ENCODE measurements at places on chromosomes 5 and 9.

DNA sequence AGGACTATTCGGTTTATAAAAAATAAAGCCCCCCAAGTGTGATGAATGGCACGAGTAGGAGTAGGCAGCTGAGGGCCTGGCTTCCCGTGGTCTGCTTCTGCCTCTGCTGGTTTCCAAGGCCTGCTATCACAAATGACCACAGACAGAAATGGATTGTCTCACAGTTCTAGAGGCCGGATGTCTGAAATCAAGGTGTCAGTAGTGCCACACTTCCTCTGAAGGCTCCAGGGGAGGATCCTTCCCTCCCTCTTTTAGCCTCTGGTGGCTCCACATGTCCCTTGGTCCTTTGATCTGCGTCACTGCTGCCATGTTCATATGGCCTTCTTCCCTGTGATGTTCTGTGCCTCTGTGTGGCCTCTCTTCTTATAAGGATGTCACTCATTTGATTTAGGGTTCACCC, 15.1 kb downstream of the PRKACG start:
- DNase-seq, result no peak

DNA sequence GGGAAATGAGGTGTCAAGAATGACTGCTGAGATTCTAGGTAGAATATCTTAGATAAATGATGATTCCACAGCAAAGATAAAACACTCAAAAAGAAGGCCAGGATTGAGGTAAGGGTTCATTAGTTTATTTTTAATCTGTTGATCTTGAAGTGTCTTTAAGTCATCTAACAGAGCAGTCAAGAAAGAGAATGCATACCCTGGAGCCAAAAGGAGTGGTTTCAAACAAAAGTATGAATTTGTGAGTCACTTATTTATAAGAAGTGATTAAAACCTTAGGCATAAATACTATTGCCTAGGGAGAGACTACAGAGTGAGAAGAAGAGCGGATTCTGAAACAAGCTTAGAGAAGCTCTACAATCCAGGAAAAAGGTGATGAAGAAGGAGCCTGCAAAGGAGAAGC, 541.0 kb downstream of the DTWD2 start:
- DNase-seq, result no peak

DNA sequence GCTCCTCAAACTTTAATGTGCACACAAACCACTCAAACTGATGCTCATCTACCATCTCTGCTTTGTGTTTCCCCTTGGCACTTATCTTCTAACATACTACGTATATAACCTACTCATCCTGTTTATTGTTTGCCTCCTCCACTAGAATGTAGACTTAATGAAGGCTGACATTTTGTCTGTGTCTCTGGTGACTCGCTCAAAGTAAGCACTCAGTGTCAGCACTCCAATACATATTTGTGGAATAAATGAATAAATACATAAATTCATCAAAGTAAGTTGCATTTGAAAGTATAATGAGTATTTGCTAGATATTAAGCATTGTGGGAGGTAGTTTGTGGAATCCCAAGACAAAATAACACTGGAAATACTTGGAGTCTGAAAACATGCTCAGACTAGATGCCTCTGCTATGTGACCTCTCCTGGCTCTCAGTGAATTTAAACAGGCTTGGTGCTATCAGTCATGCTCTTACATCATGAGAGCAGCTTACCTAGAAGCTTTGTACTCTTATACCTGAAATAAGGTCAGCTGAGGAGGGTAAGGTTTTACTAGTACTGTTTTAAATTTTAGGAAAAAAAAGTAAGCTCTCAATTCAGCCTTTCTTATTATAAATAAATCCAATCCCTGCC, 37.0 kb upstream of the RANBP6 start:
- DNase-seq, result no peak

DNA sequence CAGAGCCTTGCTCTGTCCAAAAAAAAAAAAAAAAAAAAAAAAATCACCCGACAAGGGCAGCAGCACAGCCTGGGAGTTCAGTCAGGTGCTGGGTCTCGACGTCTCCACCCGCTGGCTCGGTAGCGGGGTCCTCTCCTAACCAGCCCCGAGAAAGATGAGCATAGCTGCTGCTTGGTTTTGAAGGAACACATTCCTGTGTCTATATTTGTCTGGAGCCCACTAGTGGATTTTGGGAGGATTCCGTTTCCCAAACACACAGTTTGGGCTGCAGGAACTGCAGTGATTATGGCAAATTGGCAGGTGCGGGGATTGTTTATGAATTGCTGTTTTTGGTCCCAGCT, 1.2 kb downstream of the OTULINL start:
- no peak for DNase-seq

DNA sequence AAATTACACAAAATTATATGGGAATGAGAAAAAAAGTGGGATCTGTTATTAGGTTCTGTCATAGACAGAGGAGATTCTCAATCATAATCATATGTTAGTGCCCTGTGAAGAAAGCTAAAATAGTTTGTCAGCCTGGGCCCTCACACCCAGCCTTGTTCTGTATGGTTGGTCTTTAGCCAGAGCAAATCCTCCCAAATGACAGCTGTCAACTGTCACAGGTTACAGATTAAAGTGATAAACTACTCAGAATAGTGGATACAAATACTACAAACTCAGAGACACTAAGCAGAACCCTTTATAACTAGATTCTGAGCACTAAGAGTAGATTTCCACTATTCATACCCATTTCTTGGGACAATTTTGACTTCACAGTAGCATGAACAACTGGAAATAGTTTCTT, 405.0 kb upstream of the MEF2C start:
- no peak for DNase-seq

GRCh38 chr5:180060192-180060591, 11.4 kb downstream of the RNF130 start:
- no peak for DNase-seq

- no peak for DNase-seq
These were observed 2.2 kb downstream of the CCNJL start for GRCh38 chr5:160310140-160310539.

DNA sequence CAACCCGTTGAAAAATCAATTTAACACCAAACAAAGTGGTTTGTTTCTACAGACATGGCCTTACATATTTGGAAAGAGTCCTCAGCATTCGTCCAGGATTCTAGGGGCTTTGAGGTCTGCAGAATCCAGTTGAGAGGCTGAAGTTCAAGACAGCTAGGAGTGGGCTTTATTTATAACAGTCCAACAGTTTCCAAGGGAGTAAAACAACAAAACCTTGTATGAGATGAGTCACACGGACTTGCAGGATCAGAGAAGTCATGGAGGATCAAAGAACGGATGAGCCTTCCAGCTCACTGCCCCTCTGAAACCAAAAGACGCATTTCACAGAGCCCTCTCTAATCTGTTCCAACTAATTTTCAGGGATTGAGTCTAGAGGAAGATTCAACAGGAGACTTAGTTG, 11.1 kb upstream of the ESM1 start:
- no peak for DNase-seq

GRCh38 chr5:65828022-65828896, 98.1 kb upstream of the ERBIN start:
- DNase-seq, result no peak

- DNase-seq, result no peak
These were observed 42.0 kb downstream of the ARHGEF28 start for GRCh38 chr5:73668017-73668416.

DNA sequence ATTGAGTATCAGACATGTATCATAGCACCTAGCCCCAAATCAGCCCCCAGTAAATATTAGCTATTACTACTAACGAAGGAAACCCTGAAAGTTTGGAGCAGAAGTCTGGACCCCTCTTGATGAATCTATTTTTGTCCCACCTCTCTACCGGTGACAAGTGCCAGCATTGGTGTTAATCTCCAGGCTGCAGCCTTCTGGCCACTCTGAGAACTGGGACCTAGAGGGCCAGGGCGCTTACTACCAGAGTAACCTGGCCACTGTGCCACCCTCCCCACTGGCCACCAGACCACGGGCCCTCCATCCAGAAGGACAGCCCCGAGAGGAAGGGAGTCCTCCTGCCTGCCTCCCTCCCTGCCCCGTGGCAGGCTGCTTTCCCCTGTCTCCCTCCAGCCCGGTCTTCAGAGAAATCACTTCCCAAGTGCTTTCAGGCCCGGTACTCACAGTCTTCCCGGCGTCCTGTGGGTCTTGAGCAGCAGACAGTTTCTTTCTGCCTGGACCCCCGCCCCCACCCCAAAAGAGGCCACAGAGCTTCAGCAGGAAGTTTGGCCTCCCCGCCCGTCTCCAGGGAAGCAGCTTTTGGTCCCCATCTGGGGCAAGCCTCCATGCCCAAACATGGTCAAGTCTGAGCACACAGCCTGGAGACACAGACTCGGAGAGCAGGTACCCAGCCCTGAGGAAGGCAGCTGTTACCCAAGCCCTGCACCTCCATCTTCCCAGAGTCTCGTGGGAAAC, at the start of gene KCNMB1:
TSS of gene KCNMB1 (minus strand) at position 550 of the 732 bp plus-strand sequence. CDS start 3,920 bp downstream, outside the sequence.
- no peak for DNase-seq

DNA sequence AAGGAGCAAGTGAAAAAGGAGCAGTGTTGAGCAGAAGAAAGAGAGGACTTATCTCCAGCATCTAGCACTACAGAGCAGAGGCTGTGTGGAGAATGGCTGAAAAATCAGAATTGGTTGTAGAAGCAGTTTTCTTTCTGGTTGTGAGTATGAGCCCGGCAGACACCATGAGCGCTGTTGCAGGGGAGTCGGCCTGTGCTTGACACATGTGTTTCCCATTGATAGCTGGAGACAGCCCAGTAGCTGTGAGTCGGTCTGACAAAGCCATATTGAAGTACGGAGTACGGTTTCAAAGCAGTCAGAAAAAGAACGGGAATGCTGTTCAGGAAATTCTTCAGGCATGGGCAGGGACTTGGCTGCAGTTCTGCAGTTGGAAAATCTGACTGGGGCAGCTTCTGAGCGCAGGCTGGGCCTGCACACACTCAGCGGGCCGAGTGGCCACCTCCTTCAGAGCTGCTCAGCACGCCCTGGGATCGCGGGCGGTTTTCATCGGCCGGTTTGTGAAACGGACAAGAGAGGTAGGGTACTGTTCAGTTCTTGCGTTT, at the start of gene SGCD:
TSS of gene SGCD (plus strand) at position 447 of the 542 bp plus-strand sequence.
- DNase-seq, result no peak

DNA sequence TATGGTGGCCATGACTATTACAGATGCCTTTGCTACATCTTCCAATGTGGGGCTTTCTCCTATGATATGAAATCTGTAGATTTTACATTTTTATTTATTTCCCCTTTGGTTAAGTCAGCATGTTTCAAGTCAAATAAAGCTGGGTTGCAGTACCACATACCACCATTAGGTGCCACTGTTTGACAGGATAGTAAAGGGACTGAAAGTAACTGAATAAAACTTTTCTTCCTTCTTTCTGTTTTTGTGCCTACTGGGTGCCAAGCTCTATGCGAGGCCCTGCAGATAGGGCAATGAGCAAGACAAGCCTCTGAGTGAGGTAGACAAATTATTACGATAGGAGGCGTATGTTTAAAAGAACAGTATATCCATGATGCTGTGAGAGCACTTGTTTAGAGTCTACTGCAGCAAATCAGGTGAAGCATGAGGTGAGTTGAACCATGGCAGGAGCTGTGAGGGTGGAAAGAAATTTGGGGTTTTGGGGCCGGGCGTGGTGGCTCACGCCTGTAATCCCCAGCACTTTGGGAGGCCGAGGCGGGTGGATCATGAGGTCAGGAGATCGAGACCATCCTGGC, 64.8 kb downstream of the GDNF start:
- DNase-seq, result no peak

DNA sequence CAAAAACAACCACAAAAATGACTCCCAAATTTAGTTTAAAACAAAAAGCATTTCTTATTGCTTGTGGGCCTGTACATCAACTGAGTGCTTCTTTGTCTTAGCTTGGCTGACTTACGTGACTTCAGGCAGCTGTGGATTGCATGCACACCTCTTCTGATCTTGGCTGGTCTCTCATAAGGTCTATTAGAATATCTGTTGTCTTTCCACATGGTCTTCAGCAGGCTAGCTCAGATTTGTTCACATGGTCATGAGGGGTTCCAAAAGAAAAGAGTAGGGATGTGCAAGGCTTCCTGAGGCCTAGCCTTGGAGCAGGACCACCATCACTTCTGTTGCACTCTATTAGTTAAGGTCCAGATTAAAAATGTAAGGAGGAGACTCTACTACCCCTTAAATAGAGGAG, 120.1 kb downstream of the LRRC70 start:
- DNase-seq, result no peak

DNA sequence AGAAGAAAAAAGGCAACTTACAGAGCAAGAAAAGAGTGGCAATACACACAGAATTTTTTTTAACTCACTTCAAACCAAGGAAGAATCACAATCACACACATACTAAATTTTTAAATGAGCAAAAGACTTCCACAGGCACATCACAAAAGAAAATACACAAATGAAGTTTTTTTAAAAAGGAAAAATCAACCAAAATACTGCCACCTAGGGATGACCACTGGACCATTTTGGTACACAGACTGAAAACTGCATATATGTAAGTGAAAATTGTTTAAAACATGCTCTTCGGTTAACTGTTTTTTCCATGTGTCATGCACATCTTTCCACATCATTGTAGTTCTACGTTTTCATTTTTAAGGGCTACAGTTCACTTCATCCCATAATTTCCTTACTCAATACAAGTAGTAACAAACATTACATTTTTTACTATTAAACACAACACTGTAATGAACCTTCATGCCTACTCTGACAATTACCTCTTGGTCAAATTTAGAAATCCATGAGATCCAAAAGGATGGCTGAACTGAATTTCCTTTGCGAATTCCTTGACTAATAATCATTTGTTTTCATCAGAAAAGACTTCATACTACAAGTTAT, 79.0 kb downstream of the FBXW11 start:
- DNase-seq, result no peak

DNA sequence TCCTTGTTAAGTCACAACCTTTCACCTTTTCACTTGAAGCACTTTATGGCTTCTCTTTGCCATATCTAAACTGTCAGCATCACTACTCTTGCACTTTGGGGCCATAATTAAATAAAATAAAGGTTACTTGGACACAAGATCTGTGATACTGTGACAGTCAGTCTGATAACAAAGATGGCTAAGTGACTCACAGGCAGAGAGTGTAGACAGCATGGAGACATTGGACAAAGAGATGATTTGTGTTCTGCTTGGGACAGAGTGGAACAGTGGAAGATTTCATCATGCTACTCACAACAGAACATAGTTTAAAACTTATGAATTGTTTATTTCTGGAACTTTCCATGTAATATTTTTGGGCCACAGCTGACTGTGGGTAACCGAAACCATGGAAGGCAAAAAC, 81.7 kb upstream of the SMC5 start:
- no peak for DNase-seq

DNA sequence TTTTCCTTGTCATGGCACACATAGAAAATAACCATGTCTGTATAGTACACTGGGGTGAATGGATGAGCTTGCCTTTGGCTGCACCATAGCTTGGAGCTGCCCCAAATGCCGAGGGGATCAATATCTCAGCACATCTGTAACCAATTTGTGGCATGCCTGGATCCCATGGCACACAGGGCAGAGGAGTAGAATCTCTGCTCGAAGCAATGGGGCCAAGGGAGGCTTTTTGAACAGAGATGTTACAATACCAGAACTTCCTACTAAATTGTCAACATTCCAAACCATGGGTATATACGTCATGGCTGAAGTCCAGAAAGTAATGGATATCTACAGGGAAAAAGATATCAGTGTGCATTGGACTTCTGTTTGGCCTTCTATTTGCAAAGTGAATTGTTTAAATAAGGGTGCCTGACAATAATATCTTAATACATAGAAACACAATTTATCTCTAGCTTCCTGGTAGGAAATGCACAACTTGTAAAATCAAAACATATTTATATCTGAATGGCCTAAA, 39.0 kb downstream of the ESM1 start:
- DNase-seq, result no peak

GRCh38 chr9:26462213-26462612, 430.4 kb downstream of the CAAP1 start:
- DNase-seq, result no peak

- DNase-seq, result no peak
These were observed 14.9 kb downstream of the CDHR2 start for GRCh38 chr5:176564002-176564401.

- DNase-seq, result no peak
These were observed 214.4 kb upstream of the PAPPA start for GRCh38 chr9:115939065-115939765.

All from GM10248 (cell line).